Naive thymus-derived CD8-positive, alpha-beta T cell (primary cell): ENCODE measurements at places on chromosomes 5 and 9. TPM values are rescaled to one million over a fixed set of nuclear protein-coding genes. Genes with fewer than 3 reads are reported as not detected.
A peak's percentile ranks its signal among the peaks of the same experiment; 100 is the strongest.

DNA sequence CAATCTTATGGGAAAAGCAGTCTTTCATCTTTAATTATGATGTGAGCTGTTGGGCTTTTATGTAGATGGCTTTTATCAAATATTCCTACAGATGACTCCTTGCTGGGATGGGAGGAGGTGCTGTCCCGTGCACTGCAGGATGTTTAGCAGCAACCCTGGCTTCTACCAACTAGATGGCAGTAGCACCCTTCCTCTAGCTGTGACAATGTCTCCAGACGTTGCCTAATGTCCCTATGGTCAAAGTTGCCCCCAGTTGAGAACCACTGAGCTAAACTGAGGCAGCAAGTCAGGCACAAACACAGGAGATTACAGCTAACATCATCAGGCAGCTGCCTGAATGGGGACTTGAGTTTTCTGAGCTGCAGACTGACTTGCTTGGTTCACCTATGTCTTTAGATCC lies 401.9 kb upstream of the PDE4D start:
- no peak for DNase-seq
- no peak overlapping the region for H3K4me3 ChIP-seq
- no peaks in the 10 kb centered on the region for H3K27me3 ChIP-seq
- H3K36me3 ChIP-seq: no peaks in the 10 kb centered on the region

DNA sequence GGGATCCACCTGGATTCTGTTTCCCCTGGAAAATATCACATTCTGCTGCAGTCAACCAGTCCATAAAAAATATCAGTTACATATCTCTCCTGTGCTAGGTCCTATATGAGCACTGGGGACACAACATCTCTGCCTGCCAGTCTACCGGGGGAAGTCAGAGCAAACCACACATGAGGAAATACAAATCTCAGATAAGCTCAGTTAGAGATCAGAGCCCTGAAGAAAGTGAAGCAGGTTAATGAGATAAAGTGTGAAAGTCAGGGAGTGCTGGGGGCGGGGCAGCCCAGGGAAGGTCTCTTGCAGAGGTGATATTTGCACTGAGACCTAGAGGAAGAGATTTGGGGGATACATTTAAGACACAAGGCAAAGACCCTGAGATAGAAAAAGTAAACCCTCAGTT lies 67.8 kb upstream of the SLC1A1 start:
- DNase-seq: no peak
- no peaks in the 10 kb centered on the region for H3K27me3 ChIP-seq
- H3K27ac ChIP-seq: no peak overlapping the region
- H3K36me3 ChIP-seq: no peaks in the 10 kb centered on the region
- no peak overlapping the region for H3K4me3 ChIP-seq
- H3K4me1 ChIP-seq: peaks cover 16% of the 10 kb centered on the region

- H3K27me3 ChIP-seq: no peaks in the 10 kb centered on the region
- DNase-seq: no peak
- no peaks in the 10 kb centered on the region for H3K36me3 ChIP-seq
- H3K4me3 ChIP-seq: no peak overlapping the region
Measured at GRCh38 chr5:143470120-143470519, 66.6 kb upstream of the NR3C1 start.

DNA sequence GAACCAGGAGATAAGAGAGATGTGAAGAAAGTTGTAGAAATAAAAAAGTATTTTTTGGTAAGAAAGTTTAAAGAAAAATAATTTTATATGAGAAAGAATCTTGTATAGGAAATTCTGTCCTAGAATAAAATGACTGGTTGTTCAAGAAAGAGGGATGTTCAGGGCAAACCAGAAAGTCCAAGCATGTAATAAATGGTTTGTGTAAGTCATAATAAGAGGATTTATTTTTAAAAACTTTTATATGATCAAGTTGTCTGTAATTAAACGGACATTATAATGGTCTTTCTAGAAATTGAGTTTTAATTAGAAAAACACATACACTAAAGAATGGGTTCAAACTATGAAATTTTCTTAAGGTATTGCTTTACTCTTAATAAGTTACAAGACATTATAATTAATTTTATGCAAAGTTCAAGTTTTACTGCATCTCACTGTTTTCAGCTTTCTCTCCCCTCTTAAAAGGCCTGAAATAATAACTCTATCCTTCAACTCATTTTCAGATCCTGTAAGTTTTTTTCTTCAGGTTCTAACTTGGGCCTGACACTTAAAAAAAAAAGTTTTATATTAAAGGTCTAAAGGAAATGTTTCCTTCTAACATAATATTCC lies 56.1 kb upstream of the ZNF300 start:
- H3K27me3 ChIP-seq: peaks cover 12% of the 10 kb centered on the region
- no peak overlapping the region for H3K27ac ChIP-seq
- H3K36me3 ChIP-seq: no peaks in the 10 kb centered on the region
- no peak overlapping the region for H3K4me3 ChIP-seq
- H3K4me1 ChIP-seq: no peaks in the 10 kb centered on the region

GRCh38 chr5:169051351-169051750 lies 249.6 kb downstream of the SLIT3 start:
- peaks cover 30% of the 10 kb centered on the region for H3K27me3 ChIP-seq
- no peak overlapping the region for H3K4me3 ChIP-seq
- DNase-seq: no peak
- no peak overlapping the region for H3K27ac ChIP-seq
- no peaks in the 10 kb centered on the region for H3K4me1 ChIP-seq
- H3K36me3 ChIP-seq: no peaks in the 10 kb centered on the region

- no peak overlapping the region for H3K4me3 ChIP-seq
- H3K4me1 ChIP-seq: no peaks in the 10 kb centered on the region
- H3K36me3 ChIP-seq: peaks cover 9% of the 10 kb centered on the region
- H3K27me3 ChIP-seq: peaks cover 7% of the 10 kb centered on the region
- H3K27ac ChIP-seq: no peak overlapping the region
Measured at GRCh38 chr5:76154009-76154690, 71.0 kb downstream of the SV2C start.

- H3K36me3 ChIP-seq: no peaks in the 10 kb centered on the region
- H3K27ac ChIP-seq: no peak overlapping the region
- H3K27me3 ChIP-seq: no peaks in the 10 kb centered on the region
Measured at GRCh38 chr5:174991847-174992246, 267.5 kb downstream of the MSX2 start.

- no peak for DNase-seq
- no peaks in the 10 kb centered on the region for H3K36me3 ChIP-seq
- no peak overlapping the region for H3K4me3 ChIP-seq
- peaks cover 3% of the 10 kb centered on the region for H3K27me3 ChIP-seq
- H3K27ac ChIP-seq: no peak overlapping the region
- H3K4me1 ChIP-seq: peaks cover 3% of the 10 kb centered on the region
Measured at GRCh38 chr5:149228618-149229297, 42.9 kb upstream of the AFAP1L1 start.

GRCh38 chr9:30676651-30677050 lies 1707.8 kb upstream of the ACO1 start:
- no peaks in the 10 kb centered on the region for H3K27me3 ChIP-seq
- no peaks in the 10 kb centered on the region for H3K4me1 ChIP-seq

GRCh38 chr5:35651002-35651756 lies 33.5 kb downstream of the SPEF2 start:
- H3K36me3 ChIP-seq: peaks cover 2% of the 10 kb centered on the region
- H3K27me3 ChIP-seq: no peaks in the 10 kb centered on the region
- peaks cover 9% of the 10 kb centered on the region for H3K4me1 ChIP-seq
- H3K4me3 ChIP-seq: no peak overlapping the region
- DNase-seq: peak; percentile 68

- DNase-seq: no peak
- H3K4me1 ChIP-seq: no peaks in the 10 kb centered on the region
- no peaks in the 10 kb centered on the region for H3K27me3 ChIP-seq
- no peak overlapping the region for H3K4me3 ChIP-seq
- H3K27ac ChIP-seq: no peak overlapping the region
- no peaks in the 10 kb centered on the region for H3K36me3 ChIP-seq
Measured at GRCh38 chr5:32814141-32814540, 103.0 kb downstream of the NPR3 start.

DNA sequence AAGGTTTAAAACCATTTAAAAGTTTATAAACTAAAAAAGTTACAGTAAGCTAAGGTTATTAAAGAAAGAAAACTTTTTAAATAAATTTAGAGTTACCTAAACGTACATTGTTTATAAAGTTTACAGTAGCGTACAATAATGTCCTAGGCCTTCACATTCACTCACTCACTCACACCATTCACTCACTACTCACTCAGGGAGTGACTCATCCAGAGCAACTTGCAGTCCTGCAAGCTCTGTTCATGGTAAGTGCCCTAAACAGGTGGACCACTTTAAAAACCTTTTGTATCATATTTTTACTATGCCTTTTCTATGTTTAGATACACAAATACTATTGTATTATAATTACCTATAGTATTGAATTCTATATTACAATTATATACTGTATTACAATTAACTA lies 190.8 kb upstream of the RASA1 start:
- peaks cover 26% of the 10 kb centered on the region for H3K4me1 ChIP-seq
- no peak for DNase-seq
- no peak overlapping the region for H3K4me3 ChIP-seq
- no peak overlapping the region for H3K27ac ChIP-seq
- H3K36me3 ChIP-seq: no peaks in the 10 kb centered on the region
- H3K27me3 ChIP-seq: no peaks in the 10 kb centered on the region

DNA sequence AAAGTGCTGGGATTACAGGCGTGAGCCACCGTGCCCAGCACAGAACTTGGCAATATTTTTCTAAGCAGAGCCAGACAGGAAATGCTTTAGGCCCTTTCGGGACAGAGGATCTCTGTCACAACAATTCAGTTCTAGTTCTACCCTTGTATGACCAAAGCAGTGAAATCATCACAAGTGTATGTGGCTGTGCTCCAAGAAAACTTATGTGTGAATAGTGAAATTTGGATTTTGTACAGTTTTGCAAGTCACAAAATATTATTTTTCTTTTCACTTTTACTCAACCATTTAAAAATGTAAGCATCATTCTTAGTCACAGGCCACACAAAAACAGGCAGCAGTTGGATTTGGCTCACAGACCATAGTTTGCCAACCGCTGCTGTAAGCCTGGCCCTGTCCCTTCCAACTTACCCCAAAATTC lies 20.4 kb upstream of the PRUNE2 start:
- peaks cover 2% of the 10 kb centered on the region for H3K27me3 ChIP-seq
- no peak overlapping the region for H3K4me3 ChIP-seq
- H3K36me3 ChIP-seq: no peaks in the 10 kb centered on the region
- no peak for DNase-seq

GRCh38 chr9:27565696-27566095 lies 7.6 kb downstream of the C9orf72 start:
- H3K4me3 ChIP-seq: no peak overlapping the region
- H3K36me3 ChIP-seq: peaks cover 18% of the 10 kb centered on the region
- no peak overlapping the region for H3K27ac ChIP-seq
- no peaks in the 10 kb centered on the region for H3K27me3 ChIP-seq
- H3K4me1 ChIP-seq: peaks cover 42% of the 10 kb centered on the region

DNA sequence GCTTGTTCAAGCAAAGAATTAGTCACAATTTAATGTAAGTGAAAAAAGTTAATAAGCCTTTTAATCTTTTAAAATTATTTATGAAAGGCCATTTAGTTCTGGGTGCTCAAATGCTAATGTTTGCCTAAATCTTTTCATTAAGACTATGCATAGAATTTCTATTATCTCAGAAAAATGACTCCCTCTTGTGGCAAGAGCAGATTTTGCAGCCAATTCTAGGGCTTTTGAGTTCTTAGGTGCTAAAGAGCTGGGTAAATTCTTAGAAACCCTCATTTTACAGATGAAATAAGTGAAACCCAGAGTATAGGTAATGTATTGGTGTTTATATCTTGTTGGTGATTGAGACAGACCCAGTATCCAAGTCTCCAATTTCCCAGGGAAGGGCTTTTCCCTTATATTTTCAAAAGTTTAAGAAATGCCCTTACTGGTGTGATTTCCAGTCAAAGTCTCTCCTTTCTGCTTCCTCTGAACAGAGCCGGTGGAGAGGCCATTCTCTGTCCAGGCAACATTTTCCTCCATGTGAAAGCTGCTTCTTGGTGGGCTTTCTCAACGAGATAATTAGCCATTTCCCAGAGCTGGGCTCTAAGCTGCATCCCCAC lies 24.1 kb upstream of the PCSK5 start:
- peak; percentile 53 for DNase-seq
- H3K4me3 ChIP-seq: no peak overlapping the region
- no peaks in the 10 kb centered on the region for H3K27me3 ChIP-seq
- H3K4me1 ChIP-seq: peaks cover 20% of the 10 kb centered on the region

DNA sequence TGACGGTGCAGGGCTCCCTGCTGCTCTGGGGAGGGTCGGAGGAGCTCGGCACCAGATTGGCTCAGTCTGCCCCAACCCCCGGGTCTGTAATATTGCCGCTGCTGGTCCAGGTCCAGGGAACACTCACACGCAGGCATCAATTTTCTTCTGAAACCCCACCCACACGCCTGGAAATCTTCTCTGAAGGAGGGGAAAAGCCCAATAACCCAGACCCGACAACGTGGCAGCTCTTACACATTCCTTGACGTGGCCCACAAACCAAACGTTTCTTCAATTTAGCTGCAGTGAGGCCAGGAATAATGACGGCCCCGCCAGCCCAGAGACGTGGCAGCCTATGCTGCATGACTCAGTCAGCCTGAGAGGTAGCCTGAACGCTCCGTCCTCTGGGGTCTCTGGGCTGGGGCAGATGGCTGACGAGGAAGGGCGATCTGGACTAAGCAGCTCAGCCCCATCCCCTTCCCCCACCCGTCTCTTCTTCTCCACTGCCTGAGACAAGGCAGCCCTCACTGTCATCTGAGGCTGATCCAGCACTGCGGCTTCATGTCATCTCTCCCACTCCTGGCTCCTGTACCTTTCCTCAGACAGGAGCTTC lies 9.9 kb upstream of the SPARC start:
- no peak overlapping the region for H3K27ac ChIP-seq
- no peaks in the 10 kb centered on the region for H3K4me1 ChIP-seq
- H3K4me3 ChIP-seq: no peak overlapping the region

Gene BSPRY
- total RNA-seq: not detected

Gene SGTB
- total RNA-seq: 53.8 TPM

Gene CDO1
- not detected for total RNA-seq

Gene IZUMO3
- not detected for total RNA-seq

Gene IL3
- not detected for total RNA-seq
